ENCODE measurements at places on chromosomes 2 and 18.

GRCh38 chr2:181575024-181575649 lies 81.8 kb downstream of the CERKL start:
- DNase-seq: no peak

- DNase-seq: no peak
Measured at GRCh38 chr2:5020116-5020875, 671.9 kb upstream of the SOX11 start.

DNA sequence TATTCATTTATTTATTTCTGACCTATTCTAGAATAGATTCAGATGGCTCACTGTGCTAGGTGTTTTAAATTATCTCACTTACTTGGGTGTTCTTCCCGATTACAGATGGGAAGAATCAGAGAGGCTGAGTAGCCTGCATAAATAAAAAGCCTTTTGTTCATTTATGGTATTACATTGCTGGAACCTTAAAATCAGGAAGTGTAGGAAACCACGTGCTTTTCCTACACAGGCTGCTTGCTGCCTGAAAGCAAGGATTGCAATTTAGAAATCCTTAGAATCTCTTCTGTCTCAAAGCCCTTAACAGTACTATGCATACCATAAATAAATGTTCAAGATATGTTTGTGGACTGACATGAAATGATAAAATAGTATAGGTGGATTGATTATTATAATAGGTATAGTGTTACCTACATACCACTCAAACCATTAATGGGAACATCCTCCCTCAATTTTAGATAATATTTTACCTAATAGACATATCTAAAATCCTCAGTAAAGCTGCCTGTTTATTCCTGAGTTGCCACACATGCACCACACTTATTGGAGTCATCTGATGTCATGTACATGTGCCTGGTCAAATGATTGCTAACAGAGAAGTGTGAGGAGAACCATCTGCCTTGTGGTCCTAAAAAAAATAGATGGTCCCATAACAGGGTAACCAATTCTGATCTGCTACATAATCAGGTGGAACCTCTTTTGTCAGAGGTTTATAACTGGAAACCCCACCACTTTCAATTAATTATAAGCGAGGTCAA lies 73.5 kb upstream of the C2orf15 start:
- no peak for DNase-seq

- DNase-seq: no peak
Measured at GRCh38 chr2:133054297-133054696, 384.3 kb upstream of the LYPD1 start.

DNA sequence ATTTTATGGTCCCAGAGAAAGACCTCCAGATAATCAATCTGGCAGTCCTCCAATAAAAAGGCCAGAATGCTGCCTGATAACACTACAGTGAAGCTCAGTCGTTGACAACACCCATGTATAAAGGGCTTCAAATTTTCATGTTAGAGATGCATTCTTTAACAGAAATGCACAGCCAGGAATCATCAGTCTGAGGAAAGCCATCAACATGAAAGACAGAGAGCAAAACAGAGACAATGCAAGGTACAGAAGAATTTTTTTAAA lies 13.8 kb downstream of the BABAM2 start:
- no peak for DNase-seq

- no peak for DNase-seq
Measured at GRCh38 chr2:190387422-190387821, 20.7 kb upstream of the MFSD6 start.

GRCh38 chr2:60885683-60886082 lies 4.3 kb downstream of the REL start:
- DNase-seq: no peak

DNA sequence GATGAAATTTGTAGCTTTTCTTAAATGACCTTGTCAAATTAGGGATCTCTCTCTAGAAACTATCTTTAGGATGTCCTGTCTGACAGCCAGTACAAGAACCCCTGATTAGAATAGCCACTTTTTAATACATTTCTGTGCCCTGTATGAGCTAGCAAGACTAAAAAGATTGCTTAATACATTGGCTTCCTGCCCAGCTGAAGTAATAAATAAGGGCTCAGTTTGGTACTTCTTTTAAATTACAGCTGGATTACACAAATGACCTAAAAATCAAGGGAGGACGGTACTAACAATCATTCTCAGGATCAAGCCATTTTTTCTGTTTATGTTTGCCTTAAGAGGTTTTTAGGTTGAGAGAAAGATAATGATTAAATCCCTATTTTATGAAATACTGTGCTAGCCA lies 11.6 kb upstream of the OLA1 start:
- no peak for DNase-seq

DNA sequence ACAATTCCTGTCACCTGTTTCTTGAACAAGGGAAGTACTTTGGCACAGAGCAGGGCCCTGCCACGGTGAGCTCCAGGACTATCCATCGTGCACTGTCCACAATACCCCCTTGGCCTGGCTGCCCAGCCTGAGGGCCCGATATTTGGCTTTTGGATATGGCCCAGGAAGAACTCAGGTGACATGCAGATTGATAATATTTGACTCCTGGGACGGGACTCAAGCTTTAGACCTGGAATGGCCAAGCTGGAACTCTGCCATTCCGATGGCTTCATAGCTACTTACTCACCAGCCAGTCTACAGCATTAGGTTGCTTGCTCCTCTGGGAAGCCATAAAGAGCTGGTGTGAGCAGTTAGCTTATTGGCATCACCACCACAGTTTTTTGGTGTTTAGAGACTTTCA lies 26.6 kb downstream of the EML6 start:
- no peak for DNase-seq

- DNase-seq: no peak
Measured at GRCh38 chr2:229127471-229127870, 143.6 kb downstream of the PID1 start.

GRCh38 chr2:24482251-24482971 lies 8.6 kb upstream of the NCOA1 start:
- DNase-seq: no peak

DNA sequence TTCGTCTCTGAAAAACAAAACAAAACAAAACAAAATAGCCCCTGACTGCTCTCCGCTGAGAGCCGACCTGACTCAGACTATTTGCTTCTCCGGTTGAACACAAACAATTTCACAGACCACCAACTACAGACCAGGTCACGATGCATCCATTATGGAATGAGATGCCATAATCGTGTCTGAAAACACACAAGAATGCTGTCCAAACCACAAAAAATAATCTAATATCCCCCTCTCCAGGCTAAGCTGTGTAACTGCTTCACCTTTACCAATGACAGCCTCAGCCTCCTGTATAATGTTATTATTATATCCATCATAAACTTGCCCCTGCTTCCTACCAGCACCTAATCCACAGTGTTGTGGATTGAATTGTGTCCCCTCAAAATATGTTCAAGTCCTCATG lies 114.7 kb downstream of the DNAH6 start:
- DNase-seq: no peak

DNA sequence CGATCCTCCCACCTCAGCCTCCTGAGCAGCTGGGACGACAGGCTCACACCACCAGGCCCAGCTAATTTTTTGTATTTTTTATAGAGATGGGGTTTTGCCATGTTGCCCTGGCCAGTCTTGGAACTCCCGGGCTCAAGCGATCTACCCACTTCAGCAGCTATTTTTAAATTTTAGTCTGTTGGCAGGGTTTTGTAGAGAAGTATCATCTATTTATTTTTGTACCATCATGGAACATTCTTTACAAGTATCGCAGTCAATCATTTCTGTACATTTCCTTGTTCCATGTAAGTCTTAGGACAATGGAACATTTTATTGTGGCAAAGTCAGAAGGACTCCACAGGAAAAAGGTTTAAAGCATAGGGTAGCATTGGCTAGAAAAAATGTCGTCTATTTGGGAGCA lies 94.6 kb downstream of the UGGT1 start:
- DNase-seq: no peak

DNA sequence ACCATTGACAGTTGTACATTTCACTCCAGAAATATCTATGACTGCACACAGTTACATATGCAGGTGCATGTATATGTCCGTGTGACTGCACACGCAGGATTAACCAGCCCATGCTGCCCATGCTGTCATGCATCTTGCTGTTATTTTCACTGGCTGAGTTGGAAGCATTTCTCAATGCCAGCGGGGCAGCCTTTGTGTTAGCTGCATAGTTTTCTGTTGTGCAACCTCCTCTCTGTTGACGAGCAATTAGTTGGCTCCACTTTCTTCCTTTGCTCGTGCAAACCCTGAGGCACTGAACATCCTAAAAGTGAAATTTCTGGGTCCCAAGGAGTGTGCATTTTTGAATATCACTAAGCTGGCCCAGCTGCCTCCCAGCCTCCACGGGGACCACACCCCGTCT lies 133.4 kb upstream of the GLI2 start:
- no peak for DNase-seq

- no peak for DNase-seq
Measured at GRCh38 chr2:239358062-239358754, 42.6 kb downstream of the HDAC4 start.
